ENCODE measurements at places on chromosomes 4 and X.

GRCh38 chrX:2967998-2968909 is 38.1 kb upstream of the ARSH start:
- peak; percentile 1 for DNase-seq

DNA sequence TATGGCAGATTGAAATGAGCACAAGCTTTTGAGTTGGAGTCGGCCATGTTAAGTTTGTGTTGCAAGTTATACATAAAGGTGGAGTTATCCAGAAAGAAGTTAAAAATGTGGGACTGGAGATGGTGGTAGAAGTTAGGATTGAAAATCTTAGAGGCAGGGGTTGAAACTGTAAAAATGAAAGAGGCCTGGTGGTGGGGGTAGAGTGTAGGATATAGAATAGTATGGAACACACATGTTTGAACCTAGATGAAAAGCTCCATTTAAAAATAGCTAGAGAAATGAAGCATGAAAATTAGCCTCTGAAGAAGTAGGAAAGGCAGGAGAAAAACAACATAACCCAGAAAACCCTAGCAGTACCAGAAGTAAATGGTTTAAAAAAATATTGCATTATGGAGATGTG is 131.8 kb upstream of the ENPEP start:
- peak; percentile 32 for DNase-seq

- DNase-seq, result no peak
Measured at GRCh38 chr4:175413561-175413960, 398.5 kb downstream of the GPM6A start.

DNA sequence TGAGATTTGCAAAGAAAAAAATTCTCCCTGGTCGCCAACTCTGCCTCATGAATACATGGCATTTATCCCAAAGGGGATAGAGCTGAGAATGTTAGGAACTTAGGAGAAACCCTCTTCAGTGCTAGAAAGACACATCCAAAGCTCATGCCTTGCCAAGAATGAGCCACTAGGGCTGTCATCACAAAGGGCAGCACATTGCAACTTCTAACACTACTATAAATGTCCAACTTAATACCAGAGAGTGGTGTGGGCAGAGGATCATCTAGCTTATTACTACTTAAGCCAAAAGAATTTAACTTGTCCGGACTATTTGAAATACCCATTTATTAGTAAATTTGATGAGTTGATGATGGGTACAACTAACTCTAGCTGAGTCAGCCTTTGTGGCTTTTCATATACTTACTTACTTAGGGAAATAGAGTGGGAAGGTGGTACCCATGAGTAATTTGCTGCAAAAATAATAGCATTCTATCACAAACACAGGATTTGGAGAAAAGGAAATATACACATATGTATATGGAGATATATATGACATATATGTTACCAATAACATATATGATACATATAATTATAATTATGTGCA is 66.3 kb upstream of the GAB1 start:
- DNase-seq, result no peak

GRCh38 chr4:44978020-44978419 is 251.7 kb upstream of the GNPDA2 start:
- no peak for DNase-seq

- no peak for DNase-seq
Measured at GRCh38 chr4:85676050-85676425, 201.1 kb downstream of the ARHGAP24 start.

DNA sequence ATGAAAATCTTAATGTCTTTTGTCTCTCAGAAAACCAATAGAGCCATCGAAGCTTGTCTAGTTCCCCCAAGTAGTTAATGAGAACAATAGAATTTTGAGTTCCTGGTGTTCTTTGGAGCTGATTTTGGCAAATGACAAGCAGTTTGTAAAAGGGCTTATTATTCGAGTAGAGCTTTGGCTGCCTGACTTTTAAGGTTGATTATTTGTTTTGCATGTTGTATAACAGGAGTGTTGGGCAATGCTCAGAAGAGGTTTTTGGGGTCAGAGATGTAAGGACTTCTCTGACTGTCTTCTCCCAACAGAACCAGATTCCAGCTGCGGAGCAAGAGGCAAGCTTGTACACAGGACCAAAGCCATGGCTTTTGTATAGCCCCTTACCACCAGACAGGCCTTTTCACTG is 30.0 kb downstream of the ZCCHC12 start:
- DNase-seq, result no peak

GRCh38 chr4:4637710-4638109 is 95.9 kb upstream of the STX18 start:
- no peak for DNase-seq
